ENCODE measurements at places on chromosomes 13 and 19. TPM values are rescaled to one million over a fixed set of nuclear protein-coding genes. Genes with fewer than 3 reads are reported as not detected.

GRCh38 chr19:46861691-46862502 lies 1.1 kb downstream of the ARHGAP35 start:
- no peak for DNase-seq

GRCh38 chr19:37077501-37077933 lies 716 bp upstream of the ZNF420 start:
- DNase-seq: no peak

DNA sequence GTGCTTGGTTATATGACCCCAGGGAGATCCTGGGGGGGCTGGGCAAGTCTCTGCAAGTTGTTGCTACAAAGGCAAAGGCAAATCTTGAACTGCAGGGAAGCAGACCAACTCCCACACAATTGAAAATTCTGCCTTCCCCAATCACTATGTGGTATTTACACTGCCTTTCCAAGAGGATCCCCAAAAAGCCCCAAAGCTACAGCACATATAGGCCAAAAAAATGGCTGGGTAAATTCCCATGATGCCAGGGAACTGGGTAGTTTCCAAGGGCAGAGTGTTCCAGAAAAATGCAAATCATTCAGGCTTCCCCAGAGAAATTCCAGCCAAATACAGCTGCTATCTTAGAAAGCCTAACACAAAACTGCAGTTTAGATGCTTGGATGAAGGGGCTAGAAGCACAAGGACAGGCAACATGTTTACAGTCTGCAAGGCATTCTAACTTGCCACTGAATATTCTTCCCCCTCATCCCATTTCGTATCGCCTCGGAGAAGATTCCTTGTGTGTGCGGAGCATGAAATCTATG lies 6.2 kb downstream of the FOXO1 start:
- DNase-seq: no peak

GRCh38 chr19:2385053-2385721 lies 25.1 kb downstream of the TMPRSS9 start:
- no peak for DNase-seq

The ZNF256 gene
- 3.8 TPM for total RNA-seq

GRCh38 chr13:84447640-84447978 lies 565.3 kb upstream of the SLITRK1 start:
- DNase-seq: no peak

- no peak for DNase-seq
Measured at GRCh38 chr13:112771877-112772538, 82.2 kb downstream of the ATP11A start.

The NR2F6 gene
- 181 TPM for total RNA-seq

The SIGLEC12 gene
- total RNA-seq: not detected

All from ascending aorta (tissue), 2 donors.